ENCODE measurements at places on chromosomes 12 and 14. TPM values are rescaled to one million over a fixed set of nuclear protein-coding genes. Genes with fewer than 3 reads are reported as not detected.

OR4K17 gene
- not detected for total RNA-seq

ENDOU gene
- not detected for total RNA-seq

CLEC4C gene
- not detected for total RNA-seq

PPFIBP1 gene
- 119 TPM for total RNA-seq

HSPB8 gene
- 47.8 TPM for total RNA-seq

KRT86 gene
- not detected for total RNA-seq

CKAP4 gene
- 93.3 TPM for total RNA-seq

GRCh38 chr12:32671930-32672780, 6.9 kb upstream of the DNM1L start:
- peak; percentile 43 for DNase-seq

DNA sequence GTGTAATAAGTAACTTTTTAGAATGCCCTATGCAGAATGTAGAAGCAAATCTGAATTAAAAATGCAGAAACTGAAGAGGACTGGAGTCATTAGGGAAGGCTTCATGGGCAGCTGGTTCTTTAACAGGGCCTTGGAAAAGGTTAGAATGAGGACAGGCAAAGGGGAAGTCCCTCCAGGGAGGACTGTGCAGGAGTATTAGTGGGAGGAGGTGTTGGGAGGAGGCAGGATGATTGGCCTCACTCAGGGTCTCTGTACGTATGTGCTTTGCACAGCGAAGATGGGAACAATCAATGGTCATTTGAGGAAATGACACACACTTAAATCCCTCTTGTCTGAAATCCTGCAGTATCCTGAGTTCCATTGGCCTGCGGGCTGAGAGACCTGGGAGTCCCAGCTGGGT, 119.7 kb downstream of the PTCSC3 start:
- DNase-seq, result no peak

DNA sequence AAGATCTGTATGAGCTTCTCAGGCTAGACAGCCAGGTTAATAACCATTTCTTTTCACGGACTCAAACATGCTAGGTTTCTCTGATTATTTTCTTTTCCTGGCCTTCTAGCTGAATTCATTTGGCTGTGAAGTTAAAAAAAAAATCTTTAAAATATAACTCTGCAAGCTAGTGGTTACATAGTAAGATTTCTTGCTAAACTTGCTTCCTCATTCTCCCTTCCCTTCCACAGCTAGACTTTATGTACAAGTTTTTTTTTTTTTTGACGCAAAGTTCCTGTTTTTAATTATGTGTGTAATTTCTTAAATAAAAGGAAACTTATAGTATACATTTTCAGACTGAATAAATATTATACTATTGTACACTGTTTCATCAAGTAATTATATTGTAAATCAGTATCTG, 145.4 kb downstream of the TMTC2 start:
- DNase-seq, result no peak

- DNase-seq, result no peak
These were observed 22.2 kb downstream of the TMEM117 start for GRCh38 chr12:43858096-43858495.

DNA sequence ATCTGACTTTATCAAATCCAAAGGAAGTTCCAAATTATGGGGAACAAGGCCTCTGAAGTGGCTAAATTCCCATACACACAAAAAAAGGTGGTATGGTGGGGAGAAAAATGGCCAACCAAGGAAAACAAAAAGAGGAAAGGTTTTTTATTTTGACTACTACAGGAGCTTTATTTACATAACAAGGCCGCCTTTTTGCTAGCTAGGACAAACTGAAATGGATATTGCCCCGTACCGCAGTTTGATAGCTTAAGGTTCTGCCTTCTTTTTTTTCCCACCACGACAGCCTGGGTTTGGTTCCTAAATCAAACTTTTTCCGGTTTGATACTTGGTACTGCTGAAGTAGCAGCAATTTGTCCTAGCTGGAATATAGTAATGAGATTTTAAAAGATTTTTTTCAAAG, 66.8 kb downstream of the COX16 start:
- DNase-seq, result no peak

- DNase-seq, result no peak
These were observed 101.5 kb downstream of the RPAP3 start for GRCh38 chr12:47604221-47604873.

DNA sequence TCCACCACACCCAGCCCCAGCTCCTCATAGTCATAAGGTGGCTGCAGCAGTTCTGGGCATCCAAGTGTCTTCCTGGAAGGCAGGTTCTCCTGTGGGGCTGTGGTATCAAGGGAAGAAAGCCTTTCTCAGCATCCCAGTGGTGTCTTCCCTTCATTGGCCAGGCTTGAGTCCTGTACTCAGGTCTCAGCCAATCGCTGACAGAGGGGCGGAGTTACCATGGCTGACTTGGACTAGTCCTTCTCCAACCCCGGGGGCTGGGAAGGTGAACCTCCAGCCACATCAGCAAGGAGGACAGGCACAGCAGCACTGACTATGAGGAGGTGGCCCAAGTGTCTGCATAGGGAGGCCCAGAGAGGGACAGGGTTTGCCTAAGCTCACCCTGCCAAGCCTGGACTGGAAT, 64.0 kb upstream of the SLC24A4 start:
- DNase-seq, result no peak

Data from urinary bladder (tissue), 4 donors.